Fibroblast of the aortic adventitia (primary cell): ENCODE measurements at places on chromosomes 6 and 20.

DNA sequence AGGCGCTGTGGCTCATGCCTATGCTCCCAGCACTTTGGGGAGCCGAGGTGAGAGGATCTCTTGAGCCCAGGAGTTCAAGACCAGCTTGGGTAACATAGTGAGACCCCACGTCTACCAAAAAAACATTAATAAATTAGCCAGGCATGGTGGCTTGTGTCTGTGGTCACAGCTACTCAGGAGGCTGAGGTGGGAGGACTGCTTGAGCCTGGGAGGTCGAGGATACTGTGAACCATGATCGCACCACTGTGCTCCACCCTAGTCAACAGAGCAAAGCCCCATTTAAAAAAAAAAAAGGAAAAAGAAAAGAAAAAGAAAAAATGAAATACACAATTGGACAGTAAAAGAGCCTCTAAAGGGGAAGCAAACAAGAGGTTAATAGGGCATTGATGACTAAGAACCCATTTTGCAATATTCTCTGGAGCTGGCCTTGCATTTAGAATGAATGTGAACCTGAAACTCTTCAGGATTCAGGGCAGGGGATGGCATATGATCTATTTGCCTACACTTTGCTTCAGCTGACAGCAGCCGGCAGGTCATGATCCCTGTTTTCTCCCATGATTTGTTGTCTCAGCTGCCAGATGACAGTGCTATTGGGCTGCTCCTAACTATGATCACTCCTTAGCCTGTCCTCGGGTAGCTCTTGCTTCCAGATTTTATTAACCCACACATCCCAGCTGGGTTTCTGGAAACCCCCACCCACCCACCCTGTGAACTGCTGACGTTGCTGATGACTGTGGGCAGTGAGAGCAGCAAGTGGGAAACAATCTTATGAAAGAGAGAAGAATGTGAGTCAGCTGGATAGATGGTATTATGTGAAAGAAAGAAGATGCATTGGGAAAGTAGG lies 83.8 kb upstream of the ELOVL5 start:
- peak; percentile 68 for DNase-seq

DNA sequence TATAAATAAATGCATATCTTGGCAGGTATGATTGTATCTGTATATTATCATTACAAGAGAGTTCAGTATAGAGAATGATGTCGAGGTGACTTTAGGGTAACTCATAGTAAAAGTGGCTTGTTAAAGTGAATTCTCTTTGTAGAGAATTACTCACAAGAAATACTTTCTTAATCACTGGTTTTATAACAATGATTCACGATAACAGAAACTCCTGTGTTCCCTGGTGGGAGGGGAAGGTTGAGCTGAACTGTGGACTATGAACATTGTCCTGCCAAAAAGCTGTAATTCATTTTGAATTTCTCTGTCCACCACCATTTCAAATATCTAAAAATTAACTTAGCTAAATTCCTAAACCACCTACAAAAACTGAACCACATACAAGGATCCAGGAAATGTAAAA lies 7.7 kb downstream of the TPMT start:
- DNase-seq: peak; percentile 76

- peak; percentile 52 for DNase-seq
These were observed 23.8 kb upstream of the FBXO9 start for GRCh38 chr6:53041356-53041755.

DNA sequence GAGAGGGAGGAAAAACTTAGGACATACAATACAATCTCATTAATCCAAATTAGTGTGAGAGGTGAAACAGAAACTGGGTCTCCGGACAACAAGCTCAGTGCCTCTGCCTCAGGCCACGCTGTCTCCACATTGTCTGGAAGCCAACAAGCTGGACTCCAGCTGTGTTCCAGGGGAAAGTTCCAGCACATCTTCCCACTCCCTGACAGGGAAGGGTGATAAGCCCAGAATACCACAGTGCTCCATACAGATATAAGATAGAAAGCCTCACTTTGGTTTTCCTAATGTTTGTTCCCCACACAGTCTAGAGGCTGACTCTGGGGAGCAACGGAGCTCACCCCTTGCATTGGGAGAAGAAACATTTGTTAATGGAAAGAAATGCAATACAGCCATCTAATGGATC lies 117.1 kb upstream of the SPTLC3 start:
- no peak for DNase-seq

- no peak for DNase-seq
These were observed 410.2 kb upstream of the MAP3K7 start for GRCh38 chr6:90997076-90997475.

DNA sequence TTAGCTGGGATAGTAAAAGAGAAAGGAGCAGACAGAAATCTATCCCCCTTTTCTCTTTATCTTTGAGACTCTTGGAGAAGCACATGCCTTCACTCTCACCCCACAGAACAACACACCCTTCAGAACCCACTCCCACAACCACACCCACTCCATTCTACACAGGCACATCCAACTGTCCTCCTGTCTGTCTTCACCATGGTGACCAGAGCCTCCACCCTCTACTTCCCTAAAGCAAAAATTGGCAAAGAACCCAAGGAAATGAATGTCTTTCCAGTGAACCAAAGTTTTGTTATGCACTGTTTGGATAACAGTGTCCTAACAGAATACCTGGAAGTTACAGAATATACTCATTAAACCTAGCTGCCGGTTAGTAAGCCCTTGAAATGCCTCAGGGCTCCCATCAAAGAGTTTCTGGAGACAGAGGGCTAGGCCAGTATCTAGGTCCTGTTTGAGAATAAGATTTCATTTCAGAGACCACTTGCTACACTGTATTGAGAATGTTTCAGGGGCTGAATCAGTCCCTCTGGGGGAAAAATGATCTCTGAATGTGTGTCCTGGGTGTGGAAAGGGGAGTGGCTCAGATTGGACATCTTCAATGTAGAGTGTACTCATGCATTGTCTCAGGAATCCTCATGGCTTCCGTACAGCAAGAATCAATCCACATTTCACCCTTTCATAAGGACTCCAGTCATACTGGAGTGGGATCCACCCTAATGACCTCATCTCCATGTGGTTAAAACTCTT lies 101.1 kb downstream of the LY86 start:
- peak; percentile 75 for DNase-seq
